ENCODE measurements at places on chromosomes 6 and 20.

DNA sequence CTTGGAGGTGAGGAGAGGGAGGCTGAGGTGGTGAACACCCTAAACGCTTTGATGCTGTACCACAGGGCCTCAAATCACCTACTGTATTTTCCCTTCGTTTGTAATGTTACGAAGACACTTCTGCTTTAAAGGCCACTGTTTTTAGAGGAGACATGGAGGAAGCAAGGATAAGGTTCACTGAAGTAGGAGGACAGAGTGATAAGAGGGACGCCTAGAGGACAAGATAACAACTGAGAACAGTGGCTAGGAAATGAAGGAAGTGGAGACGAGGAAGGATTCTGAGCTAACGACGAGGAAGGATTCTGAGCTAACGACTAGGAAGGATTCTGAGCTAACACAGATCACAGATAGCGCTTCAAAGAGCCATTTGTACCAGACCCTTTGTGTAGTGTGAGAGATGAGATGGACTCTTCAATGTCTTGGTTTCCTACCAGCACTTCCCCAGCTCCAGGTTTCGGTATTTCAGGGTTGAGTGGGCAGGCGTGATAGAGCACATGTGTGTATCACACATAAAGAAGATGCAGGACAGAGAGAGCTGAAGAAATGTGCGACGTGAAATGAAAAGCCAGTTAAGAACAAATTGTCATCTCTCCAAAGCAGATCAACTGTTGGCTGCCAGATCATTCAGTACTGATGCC lies 7.5 kb downstream of the SF3B5 start:
- DNase-seq, result no peak

- DNase-seq, result no peak
Measured at GRCh38 chr6:6314596-6314995, 5.9 kb downstream of the F13A1 start.

GRCh38 chr6:122143813-122144601 lies 255.4 kb upstream of the HSF2 start:
- DNase-seq, result no peak

DNA sequence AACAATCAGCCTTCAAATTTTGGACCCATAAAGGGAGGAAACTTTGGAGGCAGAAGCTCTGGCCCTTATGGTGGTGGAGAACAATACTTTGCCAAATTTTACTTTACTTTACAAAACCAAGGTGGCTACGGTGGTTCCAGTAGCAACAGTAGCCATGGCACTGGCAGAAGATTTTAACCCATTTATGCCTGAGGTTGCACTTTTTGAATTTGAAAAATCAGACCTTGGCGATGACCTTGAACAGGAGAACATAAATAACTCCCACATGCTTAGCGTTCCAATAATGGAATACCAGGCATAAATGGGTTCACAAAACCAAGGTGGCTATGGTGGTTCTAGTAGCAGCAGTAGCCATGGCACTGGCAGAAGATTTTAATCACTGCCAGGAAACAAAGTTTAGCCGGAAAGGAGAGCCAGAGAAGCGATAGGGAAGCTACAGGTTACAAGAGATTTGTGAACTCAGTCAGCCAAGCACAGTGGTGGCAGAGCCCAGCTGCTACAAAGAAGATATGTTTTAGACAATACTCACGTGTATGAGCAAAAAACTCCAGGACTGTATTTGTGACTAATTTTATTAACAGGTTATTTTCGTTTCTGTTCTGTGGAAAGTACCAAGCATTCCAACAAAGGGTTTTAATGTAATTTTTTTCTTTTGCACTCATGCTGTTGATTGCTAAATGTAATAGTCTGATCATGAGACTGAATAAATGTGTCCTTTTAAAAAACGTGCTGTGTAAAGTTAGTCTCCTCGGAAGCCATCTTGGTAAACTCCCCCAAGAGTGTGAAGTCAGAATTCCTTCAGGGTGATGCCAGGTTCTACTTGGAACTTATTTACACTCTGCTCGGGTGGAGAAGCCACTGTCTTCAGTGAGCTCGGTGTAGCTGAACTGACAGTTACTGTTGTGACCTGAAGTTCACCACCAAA lies 6.7 kb downstream of the SFT2D1 start:
- no peak for DNase-seq

- DNase-seq, result no peak
Measured at GRCh38 chr20:49672096-49672664, 41.5 kb downstream of the B4GALT5 start.

DNA sequence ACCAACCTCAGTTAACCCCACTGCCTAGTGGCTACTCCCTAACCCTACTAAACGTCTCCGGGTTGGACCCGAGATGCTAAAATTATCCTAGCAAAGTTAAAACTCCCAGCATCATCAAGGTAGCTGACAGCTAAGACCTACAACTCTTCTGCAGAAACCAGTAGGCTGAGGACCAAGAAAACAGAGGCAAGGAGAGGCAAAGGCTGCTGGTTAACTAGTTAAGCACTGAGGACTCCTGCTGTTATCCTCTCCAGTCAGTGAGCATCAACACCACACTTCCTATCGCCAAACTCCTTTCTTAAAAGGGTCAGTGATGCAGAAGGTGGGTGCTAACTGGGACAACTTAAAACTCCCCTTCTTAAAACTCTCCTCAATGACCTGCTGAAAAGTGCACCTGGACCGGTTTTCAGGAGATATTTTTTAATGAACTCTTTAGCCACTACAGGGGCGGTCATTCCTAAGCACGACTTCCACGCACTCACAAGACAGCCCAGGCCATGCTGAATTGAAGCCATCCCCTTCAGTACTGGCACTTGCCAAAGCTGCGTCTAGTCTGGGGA lies 1.7 kb downstream of the TRERF1 start:
- DNase-seq, result no peak

DNA sequence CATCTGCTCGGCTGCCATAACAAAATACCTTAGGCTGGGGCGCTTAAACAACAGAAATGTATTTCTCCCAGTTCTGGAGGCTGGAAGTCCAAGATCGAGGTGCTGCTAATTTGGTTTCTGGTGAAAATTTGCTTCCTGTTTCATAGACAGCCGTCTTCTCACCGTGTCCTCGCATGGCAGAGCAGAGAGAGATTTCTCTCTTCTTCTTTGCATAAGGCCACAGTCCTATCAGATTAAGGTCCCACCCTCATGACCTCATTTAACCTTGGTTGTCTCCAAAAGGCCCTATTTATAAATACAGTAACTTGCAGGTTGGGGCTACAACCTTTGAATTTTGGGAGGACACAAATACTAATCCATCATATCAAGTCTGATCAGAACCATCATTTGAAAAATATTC lies 544.3 kb downstream of the KIF16B start:
- DNase-seq, result no peak

DNA sequence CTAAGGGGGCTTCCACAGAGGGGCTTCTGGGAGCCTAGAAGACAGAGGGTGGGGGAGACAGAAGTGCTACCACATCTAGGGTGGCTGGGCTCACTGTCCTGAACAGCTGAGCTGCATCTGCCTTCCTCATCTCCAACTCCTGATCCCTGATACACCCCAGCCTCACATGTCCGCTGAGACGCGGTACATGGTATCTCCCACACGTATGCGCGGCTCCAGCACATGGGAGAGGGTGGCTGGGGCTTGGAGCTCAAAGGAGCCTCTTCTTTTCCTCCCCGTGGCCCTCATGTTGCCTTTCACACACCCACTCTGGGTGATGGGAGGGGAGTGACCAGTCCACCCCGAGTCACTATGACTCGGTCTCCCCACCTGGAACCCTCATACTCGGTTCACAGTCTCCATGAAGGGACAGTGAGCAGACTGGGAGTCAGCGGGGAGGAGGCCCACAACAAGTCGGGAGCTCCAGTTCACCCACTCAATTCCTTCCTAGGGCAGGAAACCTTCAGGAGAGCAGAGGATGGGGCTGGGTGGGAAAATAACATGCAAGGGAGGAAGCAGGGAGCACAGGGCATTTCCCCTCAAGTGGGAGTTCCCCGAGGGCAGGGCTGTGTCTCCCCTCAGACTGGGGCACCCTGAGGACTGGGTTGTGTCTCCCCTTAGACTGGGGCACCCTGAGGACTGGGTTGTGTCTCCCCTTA lies 61.7 kb downstream of the MRPL14 start:
- no peak for DNase-seq

- DNase-seq, result no peak
Measured at GRCh38 chr6:107642861-107643328, 153.0 kb downstream of the SOBP start.

DNA sequence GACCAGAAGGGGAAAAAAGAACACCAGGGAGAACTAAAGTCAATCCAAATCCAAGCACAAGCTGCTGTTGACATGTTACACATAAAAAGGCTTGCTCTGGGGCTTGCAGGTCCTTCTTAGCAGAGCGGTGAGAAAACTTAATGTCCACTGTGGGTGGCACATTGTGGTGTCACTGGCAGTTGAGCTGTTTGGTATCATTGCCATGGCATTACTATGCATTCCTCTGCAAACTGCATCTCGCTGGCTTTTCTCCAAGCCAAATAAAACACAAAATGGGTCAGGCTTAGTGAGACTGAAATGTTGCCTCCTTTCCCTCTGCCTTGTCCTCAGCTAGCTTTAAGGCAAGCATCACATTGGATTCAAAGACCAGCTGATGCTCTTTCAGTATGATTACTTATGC lies 40.9 kb downstream of the LY86 start:
- DNase-seq, result no peak

DNA sequence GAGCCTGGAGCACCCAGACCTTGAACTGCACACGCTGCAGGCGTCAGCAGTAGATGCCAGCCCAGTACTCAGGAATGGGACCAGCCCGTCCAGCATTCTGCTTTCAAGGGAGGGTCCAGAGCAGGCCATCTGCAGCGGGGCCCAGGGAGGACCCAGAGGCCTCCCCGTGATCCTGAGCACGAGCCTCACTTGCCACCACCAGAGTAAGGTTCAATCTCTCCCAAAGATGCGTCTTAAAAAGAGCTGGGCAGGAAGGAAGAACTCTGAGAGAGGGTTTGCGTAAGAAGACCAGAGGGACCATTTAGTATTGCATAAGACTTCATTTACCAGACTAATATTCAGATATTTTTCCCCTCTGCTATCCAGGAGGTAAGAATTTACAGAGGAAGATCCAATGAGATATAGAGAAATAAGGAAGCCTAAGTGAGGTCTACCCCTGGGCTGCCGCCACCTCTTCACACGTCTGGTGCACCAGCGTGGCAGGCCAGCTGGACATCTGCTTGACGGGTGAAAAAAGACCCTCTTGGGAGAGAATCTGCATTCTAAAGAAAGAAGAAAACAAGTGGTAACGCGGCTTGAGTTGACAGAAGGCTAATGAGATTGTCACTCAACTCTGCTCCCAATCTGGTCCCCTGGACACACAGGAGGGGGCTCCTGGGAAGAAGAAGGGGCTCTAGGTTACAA lies 107.3 kb downstream of the PRND start:
- no peak for DNase-seq

DNA sequence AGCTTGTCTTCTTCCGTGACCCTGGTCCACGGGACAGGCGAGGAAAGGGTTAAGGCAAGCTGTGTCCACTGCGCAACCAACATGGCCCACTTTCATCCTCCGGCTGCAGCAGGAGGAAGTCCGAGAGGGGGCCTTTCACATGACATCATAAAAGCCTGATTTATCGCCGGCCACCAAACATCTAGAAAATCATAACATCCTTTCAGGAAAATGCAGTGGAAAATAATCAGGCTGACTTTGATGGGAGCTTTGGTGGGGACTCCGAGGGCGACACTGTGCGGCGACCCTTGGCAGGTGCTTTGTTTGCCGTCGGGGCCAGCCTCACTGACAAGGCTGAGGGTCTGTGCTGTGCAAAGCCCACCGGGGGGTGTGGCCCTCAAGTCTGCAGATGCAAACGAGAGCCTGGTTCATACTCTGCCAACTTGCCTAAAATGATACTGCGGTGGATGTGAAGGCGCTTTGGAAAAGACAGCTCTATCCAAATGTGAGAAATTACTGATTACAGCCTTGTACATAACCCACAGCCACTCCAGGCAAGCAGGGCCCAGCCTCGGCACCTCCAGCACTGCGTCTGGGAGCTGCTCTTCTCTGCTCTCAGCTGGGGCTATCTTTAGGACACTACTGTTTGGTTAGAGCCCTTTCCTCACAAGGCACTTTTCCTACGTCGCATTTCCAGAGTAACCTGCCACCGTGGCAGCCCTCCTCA lies 25.7 kb downstream of the FOXC1 start:
- no peak for DNase-seq
